RWPE1 (cell line): ENCODE measurements at places on chromosomes 1 and 21.

DNA sequence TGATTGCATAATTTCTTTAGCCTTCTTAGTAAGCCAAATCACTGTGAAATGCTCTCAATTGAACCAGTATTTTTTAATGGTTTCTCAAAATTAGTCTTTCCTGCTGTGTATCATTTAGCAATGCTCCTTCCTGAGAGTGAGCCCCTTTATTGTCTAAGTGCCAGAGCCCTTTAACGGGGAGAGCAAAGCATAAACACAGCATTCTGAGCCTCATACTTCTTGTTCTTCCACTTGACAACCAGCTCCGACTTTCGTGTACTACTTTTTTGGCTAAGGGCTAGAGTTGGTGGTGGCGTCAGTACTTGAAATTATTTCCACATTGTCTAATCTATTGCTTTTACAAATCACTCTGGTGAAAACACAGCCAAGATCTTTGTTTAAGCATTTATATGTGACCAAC, 299.0 kb downstream of the TPR start:
- DNase-seq, result no peak

DNA sequence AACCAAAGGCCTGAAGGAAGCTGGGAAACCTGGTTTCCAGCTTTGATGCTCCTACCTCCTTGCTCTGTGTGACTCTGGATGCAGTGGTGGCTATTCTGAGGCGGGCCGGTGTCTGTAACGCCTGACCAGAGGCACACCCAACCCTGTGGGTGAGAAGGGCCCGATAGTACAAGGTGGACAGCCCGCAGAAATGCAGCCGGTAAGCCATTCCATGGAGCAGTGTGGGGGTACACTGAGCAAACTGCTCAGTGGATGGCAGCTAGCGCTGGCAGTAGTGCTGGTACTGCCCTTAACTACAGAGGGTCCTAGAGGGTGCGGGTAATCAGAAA, 36.0 kb downstream of the AHDC1 start:
- no peak for DNase-seq

DNA sequence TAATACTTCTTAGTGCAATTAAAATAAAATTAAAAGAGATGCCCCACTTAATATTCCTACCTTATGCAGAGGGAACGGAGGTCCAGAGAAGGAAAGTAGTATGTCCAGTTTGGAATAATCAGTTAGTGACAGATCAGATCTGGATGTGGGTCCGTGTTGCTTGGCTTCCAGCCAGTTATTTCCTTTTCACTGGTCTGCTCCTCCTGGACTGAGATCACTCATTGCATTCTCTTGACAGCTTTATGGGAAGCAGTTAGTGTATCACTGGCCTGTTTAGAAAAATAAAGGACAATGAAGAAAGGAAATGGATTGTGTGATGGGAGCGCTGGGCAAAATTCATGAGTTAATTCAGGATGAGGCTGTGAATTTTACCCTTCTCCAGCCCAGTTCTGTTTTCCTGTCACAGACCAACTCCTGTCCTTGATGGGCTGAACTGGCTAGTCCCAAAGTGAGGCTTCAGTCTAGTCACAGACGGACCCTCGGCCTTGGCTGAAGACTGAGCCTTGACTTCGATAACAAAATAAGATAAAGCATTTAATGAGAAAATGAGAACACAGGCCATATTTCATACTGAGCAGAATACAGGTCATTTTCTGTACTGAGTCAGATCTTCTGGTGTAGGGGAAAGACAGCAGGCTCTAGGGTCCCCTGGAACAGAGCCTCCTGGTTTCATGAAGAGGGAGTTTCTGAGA, 85.2 kb upstream of the TRABD2B start:
- no peak for DNase-seq

DNA sequence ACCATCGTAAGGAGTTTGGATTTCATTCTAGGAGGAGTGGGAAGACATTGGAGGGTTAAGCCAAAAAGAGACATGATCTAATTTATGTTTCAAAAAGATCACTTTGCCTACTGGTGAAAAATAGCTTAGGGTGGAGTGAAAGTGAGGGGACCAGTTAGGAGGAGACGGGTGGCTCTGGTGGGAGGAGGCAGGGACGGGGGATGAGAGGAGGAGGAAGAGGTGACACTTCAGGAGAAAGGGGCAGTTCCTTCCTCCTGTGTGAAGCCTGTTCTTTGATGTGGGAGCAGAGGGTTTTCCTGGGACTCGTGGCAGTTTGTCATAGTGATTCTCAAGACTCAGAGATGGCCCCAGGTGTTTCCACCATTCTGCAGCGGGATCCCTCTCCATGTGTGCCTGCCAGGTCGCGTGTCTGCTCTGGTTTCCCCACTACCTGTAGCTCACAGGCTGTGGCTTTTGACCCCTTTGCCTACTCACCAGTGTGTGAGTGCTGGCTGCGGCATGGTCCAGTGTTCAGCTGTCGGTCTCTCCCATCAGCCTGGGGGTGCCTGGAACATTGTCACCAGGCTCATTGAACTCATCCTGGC, 102.4 kb downstream of the CNIH3 start:
- no peak for DNase-seq

GRCh38 chr1:212234431-212235395, 50.5 kb upstream of the PPP2R5A start:
- peak; percentile 90 for DNase-seq

DNA sequence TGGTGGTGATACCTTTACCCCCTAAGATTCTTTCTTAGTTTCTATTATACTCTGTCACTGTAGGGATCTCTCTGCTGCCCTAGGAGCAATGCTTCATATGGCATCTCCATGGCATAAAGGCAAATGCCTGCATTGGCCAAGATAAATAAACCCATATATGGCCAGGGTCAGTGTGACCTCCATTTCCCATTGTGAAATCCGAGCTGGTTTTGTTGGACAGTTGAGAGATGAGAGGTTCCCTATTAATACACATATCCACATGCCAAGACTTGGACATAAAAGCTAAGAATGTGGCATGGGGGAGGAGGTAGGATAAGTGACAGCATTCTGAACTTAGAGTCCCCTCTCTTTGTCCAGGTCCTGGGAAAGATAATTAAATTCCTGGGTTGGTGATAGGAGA, 1.4 kb downstream of the TPM3 start:
- DNase-seq, result no peak

DNA sequence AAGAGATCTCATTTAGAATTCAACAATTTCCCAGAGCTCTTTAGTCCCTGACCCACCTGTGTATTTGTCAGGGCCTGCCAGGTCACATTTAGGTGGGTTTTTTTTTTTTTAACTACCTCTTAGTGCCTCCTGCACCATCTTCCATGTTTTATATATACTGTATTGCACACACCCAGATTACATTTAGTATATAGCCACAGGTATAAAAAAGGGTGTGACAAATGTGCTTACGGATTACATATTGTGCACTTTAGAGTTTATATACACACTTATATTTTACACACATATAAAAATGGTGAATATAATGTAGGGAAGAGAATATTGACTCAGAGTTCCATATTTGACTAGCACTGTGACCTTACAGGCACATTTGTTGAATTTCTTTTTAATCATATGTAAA, 17.4 kb upstream of the LRIG2 start:
- DNase-seq, result no peak

- DNase-seq, result no peak
Observed at GRCh38 chr1:65150583-65151263, 2.7 kb downstream of the AK4 start.

DNA sequence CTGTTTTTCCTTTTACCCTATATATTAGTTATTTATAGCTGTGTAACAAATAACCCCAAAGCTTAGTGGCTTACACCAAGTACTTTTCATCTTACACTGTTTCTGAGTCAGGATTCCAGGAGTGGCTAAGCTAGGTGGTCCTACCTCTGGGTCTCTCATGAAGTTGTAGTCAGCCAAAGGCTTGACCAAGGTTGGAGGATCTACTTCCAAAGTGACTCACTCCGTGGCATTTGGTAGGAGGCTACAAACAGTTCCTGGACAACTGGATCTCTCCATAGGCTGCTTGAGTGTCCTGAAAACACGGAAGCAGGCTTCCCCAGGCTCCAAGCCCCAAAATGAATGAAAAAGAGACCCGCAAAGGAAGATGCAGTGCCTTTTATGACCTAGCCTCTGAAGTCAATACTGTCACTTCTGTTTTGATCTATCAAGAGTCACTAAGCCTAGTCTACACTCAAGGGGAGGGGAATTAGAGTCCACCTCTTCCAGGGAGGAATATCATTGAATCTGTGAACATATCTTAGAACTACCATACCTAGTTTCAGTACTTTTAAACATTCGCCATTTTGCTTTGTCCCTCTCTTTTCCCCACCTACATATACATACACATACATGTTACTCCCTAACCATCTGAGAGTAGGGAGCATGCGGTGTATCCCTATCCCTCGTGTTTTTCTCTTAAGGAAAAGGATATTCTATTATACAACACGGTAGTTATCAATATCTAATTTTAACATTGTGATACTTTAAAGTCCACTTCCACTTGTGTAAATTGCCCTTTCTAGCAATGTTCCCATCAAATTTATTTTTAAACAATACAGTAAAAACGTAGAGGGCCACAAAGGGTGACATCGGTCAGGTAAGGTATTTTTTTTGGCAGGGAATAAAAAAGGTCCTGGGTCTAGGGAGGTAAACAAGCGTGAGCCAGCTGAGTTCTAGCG, 67.2 kb downstream of the SLC35A3 start:
- peak; percentile 31 for DNase-seq

DNA sequence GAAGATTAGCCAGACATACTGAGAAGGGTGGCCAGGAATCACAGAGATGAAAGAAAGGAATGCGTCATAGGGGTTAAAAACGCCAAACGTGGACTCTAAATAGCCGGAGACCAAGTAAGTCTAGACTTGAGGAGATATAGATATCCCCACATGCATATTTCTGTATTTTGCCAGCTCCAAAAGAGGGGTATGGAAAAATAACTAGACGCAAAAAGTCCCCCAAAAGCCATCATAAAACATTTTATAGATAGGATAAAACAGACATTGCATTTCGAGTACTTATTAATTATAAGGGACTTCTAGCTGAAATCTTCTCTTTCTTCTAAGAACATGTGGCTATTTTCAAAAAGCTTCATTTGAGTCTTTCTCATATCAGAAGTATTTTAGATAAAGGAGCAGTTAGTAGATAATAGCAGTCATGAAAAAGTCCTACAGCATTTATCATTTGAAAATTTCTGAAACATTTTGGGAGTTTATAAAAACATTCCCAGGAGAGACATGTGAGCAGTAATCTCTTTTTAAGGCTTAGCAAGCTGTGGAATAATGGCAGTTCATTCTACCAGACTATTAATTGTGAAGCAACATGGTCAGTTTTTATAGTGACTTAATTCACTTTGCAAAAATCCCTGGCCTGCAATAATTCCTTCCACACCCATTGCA, 6.1 kb downstream of the KIF26B start:
- DNase-seq, result no peak

DNA sequence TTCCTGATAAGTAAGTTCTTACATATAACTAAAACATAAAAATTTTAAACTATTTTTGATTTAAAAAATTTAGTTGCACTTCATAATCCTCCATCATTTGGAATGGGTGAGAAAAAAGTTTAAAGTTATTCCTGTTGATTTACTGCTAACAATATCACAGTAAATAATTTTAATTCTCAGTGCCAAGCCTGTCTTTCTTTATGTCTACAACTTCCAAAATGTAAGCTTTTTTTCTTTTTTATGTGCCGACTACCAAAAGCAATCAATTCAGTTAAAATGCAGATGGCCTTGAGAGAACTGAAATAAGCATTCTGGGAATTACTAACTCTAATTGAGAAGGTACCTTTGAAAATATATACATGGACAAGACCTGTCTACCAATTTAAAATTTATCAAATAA, 1224.3 kb upstream of the B3GALT2 start:
- DNase-seq, result no peak
